ENCODE measurements at places on chromosomes 4 and X.

DNA sequence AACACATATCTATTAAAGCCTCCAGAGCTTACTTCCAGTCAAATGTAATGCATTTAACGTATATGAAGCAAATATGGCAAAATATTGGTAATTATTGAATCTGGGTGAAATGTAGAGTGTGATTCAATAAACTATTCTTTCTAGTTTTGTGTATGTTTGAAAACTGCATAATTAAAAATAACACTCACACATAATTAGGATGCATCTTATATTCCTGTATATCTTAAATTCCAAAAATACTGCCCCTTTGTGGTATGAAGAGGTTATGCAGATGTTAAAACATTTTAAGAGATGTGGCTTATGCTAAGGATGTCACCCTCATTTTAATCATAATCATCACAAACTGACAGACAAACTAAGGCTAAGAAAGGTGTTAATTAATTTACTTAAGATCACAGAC is 182.9 kb downstream of the COX18 start:
- DNase-seq = no peak

GRCh38 chrX:110954428-110955100 is 141.4 kb upstream of the PAK3 start:
- no peak for DNase-seq

DNA sequence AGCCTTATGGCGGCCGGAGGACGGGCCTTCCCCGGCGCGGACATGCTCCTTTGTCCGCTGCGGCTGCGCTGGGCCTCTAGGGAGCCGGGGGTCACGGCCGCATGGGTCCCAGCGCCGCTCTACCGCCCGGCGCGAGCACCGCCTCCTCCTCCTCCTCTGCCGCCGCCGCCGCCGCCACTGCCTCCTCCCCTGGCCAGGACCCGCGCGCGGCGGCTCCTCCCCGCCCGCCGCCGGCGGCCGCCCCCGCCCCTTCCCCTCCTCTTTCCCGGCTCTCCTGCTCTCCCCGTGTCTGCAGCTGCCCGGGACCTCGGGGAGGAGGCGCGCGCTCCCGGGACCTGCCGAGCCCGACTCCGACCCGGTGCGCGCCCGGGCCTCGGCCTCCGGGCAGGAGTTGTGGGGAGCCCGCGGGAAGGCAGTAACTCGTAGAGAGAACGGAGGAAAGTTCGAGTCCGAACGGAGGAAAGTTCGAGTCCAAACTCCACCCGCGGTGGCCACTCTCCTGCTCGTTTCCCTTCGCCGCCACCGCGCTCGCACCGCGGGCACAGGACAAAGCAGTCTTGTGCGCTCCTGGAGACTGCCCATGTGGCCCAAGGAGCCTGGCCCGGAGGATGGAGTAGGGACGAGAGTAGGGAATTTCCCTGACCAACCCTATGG is at the start of gene ADGRA3:
TSS of gene ADGRA3 (minus strand) at position 179 of the 654 bp plus-strand sequence. CDS start 282 bp downstream, outside the sequence.
- DNase-seq = no peak

DNA sequence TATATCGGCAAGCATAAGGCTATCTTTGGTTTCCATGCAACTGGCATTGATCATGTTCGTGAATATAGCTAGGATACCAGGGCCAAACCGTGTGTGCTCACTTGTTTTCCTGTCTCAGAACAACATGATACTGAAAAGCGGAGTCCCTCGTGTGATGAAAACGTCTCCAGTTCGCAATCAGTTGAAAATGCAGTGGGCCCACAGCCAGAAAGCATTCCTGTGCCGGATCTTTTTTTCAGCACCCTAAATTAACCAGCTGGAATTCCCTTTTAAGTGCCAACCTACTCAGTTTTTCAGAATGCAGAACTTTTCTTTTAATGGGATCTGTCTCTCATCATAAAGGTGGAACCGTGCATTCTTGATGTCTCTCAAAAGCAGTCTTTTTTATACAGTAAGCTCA is 130.8 kb upstream of the FRG1 start:
- no peak for DNase-seq

DNA sequence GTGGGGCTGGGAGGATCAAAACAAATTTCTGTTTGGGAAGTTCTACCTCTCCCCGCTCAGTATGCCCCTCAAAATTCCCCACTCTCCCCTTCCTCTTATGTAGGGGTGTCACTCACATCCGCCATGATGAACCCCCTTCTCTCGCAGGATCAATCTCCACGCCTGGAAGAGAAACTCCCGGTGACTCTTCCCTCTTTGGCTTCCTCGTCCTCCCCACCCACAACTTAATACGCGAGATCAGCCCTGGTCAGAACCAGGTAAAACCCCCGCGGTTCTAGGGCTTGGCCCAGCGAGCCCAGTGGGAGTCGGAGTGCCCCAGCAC is 427 bp downstream of the LAMTOR3 start:
- DNase-seq = no peak

DNA sequence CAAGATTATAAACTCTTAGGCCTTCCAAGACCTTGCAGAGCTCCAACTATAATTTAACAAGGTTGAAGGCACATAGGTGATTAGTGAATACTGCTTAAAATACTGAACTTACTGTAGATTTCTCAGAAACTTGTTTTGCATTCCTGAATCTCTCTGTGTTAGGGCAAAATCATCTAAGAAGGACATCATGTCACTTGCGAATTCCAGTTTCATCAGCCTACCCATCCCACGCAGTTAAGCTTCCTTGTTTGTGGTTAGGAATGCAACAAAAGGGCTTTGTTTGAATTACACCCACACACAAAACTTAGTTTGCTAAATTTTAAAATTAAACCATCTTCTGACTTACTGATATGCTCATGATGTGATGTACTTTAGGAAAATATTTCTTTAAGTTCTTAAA is 174.0 kb downstream of the SOWAHB start:
- no peak for DNase-seq

- DNase-seq = no peak
Measured at GRCh38 chrX:15511563-15511962, 11.0 kb downstream of the BMX start.

- no peak for DNase-seq
Measured at GRCh38 chr4:94517492-94517891, 65.8 kb downstream of the PDLIM5 start.

- DNase-seq = no peak
Measured at GRCh38 chrX:98480606-98481005, 1596.9 kb downstream of the RPA4 start.
